Motor neuron (in vitro differentiated cells): ENCODE measurements at places on chromosomes 4 and X. TPM values are rescaled to one million over a fixed set of nuclear protein-coding genes. Genes with fewer than 3 reads are reported as not detected.

The ARSJ gene
- total RNA-seq, result 3.4 and 3.5 TPM in 2 replicates

GRCh38 chr4:19823781-19824180, 427.9 kb upstream of the SLIT2 start:
- no peak for ATAC-seq

GRCh38 chr4:24973747-24974601, 56.8 kb downstream of the LGI2 start:
- no peak for ATAC-seq

- ATAC-seq, result peak; percentile 45
These were observed 52.2 kb downstream of the STIM2 start for GRCh38 chr4:26912810-26913209.

DNA sequence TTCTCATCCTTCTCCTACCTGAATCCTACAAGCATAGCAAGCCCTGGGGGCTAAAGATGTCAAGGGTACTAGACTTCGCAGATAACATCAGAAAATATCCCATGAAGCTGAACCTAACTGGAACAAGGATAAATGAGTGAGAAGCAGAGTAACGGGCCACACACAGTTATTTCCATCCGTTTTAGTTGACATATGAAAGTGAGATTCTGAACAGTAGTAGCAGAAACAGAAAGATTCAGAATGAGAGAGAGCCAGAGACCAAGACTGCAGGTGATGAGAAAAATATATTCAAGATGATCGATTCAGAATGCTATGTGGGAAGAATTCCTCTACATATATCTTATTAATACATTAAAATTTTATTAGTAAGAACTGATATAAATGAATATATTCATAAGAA, 165.1 kb downstream of the TSPAN5 start:
- ATAC-seq, result no peak

GRCh38 chr4:155638195-155638965, 28.3 kb upstream of the GUCY1A1 start:
- ATAC-seq, result no peak

DNA sequence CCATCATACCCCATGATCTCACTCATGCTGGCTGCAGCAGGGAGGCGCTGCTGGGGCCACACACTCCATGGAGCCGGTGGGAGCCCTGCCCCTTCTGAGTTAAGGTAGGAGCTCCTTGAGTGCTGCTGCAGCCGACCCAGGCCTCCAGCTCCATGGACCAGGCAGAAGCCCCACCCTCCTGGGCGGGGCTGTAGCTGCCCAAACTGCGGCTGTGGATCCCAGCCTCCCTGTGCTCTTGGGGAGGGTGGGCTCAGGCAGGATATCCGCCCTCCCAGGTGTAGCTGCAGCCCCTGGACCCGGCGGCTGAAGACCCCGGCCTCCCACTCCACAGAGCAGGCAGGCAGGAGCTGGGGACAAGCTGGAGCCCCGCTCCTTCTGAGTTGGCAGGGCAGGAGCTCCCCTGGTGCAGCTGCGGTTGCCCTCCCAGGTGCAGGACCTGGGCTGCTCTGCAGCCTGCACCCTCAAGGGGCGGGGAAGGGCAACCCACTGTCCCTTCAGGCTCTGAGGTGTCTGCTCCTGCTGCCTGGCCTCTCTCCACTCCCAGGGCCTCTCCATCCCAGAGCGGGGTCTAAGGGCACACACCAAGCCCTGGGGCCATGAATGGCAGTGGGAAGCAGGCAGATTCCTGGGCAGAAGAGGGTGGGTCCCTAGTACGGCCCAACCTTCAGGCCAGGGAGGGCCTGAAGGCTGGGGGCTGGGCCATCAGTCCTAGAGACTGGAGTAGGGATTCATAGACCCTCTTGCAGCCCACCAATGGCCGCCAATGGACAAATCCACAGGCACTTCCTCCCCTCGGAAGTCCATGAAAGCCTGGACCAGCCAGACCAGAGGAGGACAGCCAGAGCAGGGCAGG, 466.1 kb downstream of the DTHD1 start:
- no peak for ATAC-seq

The CFP gene
- 0.64 and 1.3 TPM in 2 replicates for total RNA-seq

- ATAC-seq, result no peak
These were observed 155.6 kb downstream of the ARX start for GRCh38 chrX:24860140-24860539.

The TRAM1L1 gene
- total RNA-seq, result 14.0 and 14.4 TPM in 2 replicates

GRCh38 chr4:183407635-183408464, 36.6 kb upstream of the CDKN2AIP start:
- no peak for ATAC-seq

DNA sequence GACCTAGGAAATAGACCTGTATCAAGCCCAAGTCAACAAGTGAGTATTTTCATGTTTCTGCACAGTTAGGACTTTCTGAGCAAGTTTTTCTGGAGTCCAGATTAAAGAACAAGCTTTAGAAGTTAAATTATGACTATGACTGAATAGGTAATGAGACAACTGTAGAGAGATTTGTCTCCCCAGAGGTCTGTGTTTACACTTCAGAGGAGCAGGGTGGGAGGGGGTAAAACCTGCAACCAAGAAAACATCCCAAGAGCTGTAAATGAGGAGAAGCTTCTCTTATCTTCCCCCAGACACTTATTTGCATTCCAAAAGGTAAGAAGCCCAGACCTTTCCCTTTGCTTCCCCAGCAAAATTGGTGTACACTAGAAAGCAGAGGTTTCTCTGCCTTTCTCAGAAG, 22.1 kb upstream of the CEP135 start:
- no peak for ATAC-seq

GRCh38 chr4:174550541-174550940, 28.3 kb upstream of the HPGD start:
- ATAC-seq, result no peak

DNA sequence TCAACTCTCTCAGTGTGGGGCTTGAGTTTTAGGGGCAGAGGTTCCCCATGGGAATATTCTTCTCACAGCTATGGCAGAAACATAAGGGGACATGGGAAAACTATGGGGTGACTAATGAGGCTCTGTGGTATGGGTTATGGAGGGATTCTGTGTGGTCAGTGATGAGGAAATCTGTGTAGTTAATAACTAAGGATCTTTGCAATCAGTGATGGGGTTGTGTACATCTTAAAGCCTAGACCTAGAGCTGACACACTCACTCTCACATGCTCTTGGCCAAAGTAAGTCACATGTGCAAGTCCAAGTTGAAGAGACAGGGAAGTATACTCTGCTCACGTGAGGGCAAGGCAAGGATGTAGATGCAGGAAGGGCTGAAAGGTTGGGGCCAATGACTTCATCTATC, 86.4 kb upstream of the UXT start:
- no peak for ATAC-seq

DNA sequence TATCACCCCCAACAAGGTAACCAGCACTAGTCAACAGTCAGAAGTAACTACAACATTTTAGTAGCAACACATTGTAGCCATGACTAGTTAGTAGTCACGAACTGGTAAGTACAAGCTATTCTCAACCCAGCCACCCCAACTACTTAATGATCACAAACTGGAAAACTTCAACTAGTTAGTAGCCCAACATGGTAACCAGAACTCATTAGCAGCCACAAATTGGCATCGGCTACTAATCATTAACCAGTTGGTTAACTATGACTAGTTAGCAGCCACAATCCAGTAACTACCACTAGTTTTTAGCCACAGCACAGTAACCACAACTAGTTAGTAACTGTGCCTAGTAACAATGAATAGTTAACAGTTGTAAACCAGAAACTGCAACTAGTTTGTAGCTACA, 385.1 kb upstream of the CXorf51B start:
- ATAC-seq, result no peak

The ZNF81 gene
- total RNA-seq, result 8.2 and 9.2 TPM in 2 replicates

- no peak for ATAC-seq
These were observed 317.7 kb downstream of the NR3C2 start for GRCh38 chr4:148124512-148124911.

DNA sequence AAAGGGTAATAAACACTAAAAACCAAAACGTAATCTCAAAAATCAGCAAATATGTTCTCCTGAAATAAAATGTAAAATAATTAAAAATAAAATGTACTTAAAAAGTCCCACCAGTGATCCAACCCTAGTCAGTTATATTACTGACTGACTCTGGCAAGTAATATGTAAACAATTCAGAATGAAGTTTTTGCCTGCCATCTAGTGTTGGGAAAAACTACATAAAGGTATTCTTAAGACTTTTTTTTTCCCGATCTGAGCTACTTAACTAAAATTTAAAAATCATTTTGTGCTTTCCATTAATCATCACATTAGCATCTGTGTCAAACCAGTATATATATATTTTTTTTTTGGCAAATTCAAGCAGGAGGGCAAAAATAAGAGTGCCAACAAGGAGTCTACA, 24.0 kb downstream of the RCHY1 start:
- no peak for ATAC-seq

DNA sequence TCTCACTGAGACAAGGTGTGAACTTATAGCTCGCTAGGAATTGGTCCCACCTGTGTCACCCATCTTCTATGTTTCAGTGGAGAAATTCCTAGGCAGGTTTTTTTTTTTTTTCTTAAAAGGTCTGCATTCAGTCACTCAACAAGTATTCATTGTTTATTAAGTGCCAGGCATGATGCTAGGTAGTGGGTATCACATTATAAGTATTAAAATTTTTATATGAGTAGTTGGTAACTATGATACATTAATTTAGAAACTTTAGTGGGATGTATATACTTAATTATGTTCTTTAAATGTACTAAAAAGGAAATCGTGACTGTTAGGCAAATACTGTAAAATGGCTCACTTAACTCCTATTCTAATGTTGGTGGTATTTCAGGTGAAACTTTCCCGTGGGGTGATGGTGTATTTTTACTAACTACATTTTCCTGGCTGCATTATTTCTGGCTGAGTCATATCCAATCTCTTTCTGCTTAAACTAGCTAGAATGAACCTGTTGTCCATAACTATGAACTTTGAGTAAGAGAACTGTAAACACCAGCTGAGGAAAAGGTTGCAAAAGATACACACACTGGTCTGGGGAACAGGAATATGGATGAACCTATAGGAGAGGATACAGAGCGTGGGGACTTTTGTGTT, 49.3 kb upstream of the MED14 start:
- no peak for ATAC-seq

- ATAC-seq, result peak; percentile 93
These were observed at the start of the genes DNAAF6 and NUP62CL for GRCh38 chrX:107205770-107206696. TSS of gene DNAAF6 (plus strand) at chrX:107206611. CDS start at chrX:107212876, 6,265 bp downstream. TSS of gene NUP62CL (minus strand) at chrX:107206433. CDS start at chrX:107175146, 31,287 bp downstream.

GRCh38 chr4:132737344-132737743, 411.8 kb upstream of the PCDH10 start:
- no peak for ATAC-seq

GRCh38 chrX:153649178-153649914, 2.3 kb downstream of the DUSP9 start:
- peak; percentile 22 for ATAC-seq

DNA sequence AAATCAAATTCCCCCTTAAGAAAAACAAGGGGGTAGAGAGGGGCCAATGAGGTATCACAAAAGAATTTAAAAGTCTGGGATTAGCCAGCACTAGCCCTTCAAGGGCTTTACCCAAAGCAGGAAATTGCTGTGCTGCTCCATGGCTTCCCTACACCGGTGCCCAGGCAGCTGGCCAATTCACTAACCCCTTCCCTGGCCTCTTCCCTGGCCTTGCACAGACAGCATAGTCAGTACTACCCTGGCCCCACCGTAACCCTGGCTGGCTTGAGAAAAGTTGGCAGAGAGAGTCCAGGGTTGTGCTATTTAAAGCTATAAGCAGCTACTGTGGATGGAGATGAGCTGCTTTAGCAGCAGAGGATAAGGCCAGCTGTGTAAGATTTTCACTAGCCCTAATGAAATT, 43.1 kb downstream of the ADAMTS3 start:
- no peak for ATAC-seq

GRCh38 chr4:109657854-109658418, 45.3 kb downstream of the CASP6 start:
- no peak for ATAC-seq

DNA sequence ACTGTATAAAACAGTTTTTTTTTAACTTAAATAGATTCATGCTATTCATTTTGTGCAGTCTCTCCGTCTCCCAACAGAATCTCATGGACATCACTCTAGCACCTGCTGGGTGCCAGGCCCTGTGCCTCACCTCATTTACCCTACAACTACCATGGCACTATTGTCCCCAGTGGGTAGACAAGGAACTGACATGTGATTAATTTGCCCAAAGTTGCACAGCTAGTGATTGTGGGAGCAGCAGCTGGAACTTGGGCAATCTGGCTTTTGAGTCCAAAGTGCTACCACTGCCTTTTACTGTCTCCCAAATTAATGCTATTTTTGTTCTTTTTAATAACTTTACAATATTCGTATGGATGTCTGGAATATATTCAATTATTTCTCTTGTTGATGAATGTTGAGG, 11.2 kb upstream of the PGRMC2 start:
- ATAC-seq, result no peak

The SMIM31 gene
- not detected in 2 replicates for total RNA-seq

GRCh38 chrX:107851215-107851614, 25.5 kb downstream of the MID2 start:
- ATAC-seq, result no peak

DNA sequence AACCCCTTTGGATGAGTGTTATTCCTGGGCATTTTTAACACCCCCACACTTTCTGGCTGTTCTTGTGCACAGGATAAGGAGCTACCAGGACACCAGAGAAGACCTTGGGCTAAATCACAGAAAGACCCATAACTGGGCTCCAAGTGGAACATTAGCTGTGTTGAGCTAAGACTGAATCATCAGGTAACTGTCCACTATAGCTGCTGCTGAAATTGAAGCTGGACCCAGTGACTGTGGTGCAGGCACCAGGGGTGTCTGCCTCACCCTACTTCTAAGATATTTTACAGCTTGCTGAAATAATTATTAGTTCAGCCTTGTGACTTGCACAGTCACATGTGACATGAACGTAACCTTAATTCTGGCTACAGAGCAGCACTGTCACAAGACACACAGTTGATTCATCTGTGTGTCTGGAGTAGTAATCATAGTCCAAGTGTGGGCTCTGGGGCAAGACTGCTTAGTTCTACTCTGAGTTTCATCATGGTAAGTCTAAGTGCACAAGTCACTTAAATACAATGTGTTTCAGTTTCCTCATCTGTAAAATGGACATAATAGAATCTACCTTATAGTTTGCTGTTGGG, 127.4 kb downstream of the SLC39A8 start:
- no peak for ATAC-seq

The HTR2C gene
- 0.62 and 0.83 TPM in 2 replicates for total RNA-seq

DNA sequence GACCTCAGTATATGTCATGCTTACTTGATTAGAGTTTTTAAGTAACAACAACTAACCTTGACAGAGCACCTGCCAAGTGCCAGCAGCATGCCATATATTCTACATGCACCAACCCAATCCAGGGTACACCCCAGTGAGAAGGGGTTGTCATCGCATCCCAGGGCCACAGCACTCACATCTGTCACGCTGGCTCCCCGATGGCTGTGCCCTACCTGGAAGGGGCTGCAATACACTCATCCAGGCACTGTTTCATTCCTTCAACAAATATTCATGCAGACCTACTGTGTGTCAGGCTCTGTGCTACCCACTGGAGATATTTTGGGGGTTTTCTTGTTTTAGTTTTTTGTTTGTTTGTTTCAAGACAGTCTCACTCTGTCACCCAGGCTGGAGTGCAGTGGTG, 49.5 kb downstream of the PPP2R2C start:
- ATAC-seq, result no peak

The CXCL5 gene
- total RNA-seq, result not detected in 2 replicates
